Chondrocyte (in vitro differentiated cells): ENCODE measurements at places on chromosomes 4 and X. TPM values are rescaled to one million over a fixed set of nuclear protein-coding genes. Genes with fewer than 3 reads are reported as not detected.

- DNase-seq, result no peak
These were observed 12.6 kb upstream of the IL13RA2 start for GRCh38 chrX:115029869-115030570.

The PDHA2 gene
- not detected in 3 replicates for total RNA-seq

GRCh38 chr4:56654238-56654632 is 26.9 kb downstream of the HOPX start:
- no peak for DNase-seq

- no peak for DNase-seq
These were observed 137.8 kb downstream of the FBXW7 start for GRCh38 chr4:152398060-152398459.

GRCh38 chrX:39729981-39730661 is 367.6 kb downstream of the BCOR start:
- no peak for DNase-seq

GRCh38 chrX:136778916-136779315 is 1.8 kb downstream of the ARHGEF6 start:
- DNase-seq, result no peak
